Cardiac muscle cell (in vitro differentiated cells and primary cell): ENCODE measurements at places on chromosomes 7 and 10. TPM values are rescaled to one million over a fixed set of nuclear protein-coding genes. Genes with fewer than 3 reads are reported as not detected.

DNA sequence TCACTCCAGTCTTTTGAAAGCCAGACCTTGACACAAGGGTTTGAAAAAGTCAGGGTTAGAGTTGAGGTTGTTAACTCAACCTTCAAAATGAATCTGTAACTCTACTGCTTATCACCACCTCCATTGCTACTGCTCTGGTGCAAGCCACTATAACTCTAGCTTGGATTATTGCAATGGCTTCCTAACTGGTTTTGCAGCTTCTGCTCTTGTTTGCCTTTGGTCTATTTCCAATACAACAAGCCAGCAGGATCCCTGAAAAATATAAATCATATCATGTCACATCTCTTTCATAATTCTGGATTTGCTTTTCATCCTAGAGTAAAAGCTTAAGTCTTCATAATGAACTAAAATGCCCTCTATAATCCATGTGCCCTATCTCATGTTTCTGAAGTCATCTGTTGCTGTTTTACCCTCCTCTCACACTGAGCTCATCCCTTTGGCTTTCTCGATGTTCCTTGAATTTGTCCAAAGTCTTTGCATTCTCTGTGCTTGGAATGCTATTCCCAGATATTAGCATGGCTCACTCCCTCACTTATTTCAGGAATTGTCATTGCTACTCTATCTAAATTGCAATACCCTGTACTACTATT is 10.9 kb downstream of the TAS2R60 start:
- no peak for DNase-seq

- DNase-seq: no peak
These were observed 332.4 kb downstream of the PTEN start for GRCh38 chr10:88195841-88196240.

GRCh38 chr10:79068203-79068561 is 584 bp upstream of the ZMIZ1 start:
- peak; percentile 34 for DNase-seq

FAM25A gene
- not detected in 2 replicates for polyA plus RNA-seq

GRCh38 chr10:96587264-96588059 is 650 bp upstream of the TM9SF3 start:
- DNase-seq: peak; percentile 86

- no peak for DNase-seq
These were observed 168.8 kb upstream of the KLF14 start for GRCh38 chr7:130902755-130903357.

AP1S1 gene
- 10.1 and 13.8 TPM in 2 replicates for polyA plus RNA-seq

CNPY1 gene
- not detected in 2 replicates for polyA plus RNA-seq

- DNase-seq: peak; percentile 17
These were observed 69.0 kb upstream of the SAMD8 start for GRCh38 chr10:75042292-75042974.

- DNase-seq: no peak
These were observed 137.8 kb downstream of the ZMYND11 start for GRCh38 chr10:273088-273487.

GRCh38 chr7:32616625-32617024 is 121.3 kb downstream of the AVL9 start:
- DNase-seq: peak; percentile 80

PALD1 gene
- polyA plus RNA-seq: 5.7 and 14.3 TPM in 2 replicates

DNA sequence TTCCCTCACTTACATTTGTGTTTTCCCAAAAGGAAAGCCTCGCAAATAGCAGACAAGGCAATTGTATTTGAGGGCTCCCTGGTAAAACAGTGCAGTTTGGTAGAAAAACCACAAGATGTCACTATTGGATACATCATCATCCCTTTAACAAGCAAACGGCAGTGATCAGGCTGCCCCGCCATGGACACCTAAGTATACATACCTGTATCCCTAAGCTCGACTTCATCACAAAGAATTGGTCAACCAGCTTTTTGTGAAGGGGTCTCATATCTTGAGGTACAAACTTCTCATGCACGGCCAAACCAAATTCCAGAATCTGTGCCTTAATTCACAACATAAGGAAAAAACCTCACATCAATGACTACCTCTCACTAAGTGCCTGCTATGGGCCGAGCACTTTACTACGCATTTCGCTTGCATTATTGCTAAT is 179.5 kb upstream of the IMMP2L start:
- DNase-seq: peak; percentile 71

- DNase-seq: no peak
These were observed 329.4 kb downstream of the KCNMA1 start for GRCh38 chr10:77308084-77308732.

CPVL gene
- polyA plus RNA-seq: 75.3 and 95.2 TPM in 2 replicates

GRCh38 chr7:84042110-84042539 is 152.5 kb downstream of the SEMA3A start:
- DNase-seq: peak; percentile 47

DNA sequence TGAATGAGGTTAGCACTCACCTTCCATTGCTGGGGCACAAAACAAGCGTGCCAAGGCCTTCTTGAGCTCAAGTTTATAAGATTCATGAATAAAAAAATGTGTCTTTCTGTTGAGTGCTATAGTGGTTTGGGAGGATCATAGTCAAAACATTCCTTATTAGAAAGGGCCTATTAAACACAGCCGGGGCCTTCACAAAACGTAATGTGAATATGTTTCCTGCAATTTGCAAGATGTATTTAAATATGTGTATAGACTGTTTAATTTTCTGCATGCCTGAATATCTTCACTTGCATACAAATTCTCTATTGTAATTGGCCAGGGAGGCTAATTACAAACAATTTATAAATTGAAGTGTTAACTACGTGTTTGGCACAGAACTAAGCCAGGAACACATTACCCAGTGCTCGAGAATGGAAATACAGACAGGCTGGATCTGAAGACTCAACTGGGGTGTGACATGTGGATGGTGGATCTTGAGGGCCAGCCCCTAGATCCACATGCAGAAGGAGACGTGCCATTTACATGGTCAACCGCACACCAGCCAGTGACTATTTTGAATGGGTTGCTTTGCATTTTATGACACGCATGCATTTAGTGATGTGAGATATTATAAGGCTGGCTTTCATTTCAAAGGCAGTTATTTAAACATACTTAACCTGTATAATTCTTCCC is 31.3 kb downstream of the LYZL2 start:
- DNase-seq: no peak

GRCh38 chr7:15228831-15229230 is 326.3 kb upstream of the DGKB start:
- no peak for DNase-seq

STEAP1 gene
- not detected in 2 replicates for polyA plus RNA-seq

DNA sequence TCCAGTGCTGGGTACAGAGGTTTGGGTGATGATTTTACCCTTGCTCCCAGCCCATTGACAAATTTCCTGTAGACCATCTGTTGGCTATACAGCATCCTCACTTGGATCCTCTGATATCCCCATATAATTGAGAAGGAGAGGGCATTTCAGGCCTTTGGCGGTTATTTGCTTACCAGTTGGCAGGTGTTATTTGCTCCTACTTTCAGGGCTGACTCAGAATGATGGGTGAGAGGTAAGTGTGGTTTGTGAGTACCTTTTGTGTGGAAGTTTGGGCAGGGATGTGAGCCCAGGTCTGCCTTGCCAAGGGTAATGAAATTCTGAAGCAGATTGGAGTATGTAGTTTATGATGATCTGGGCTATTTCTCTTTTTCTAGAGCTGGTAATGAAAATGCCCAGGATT is 93.6 kb downstream of the LRMDA start:
- no peak for DNase-seq

TRPV5 gene
- 0.09 TPM in 1 of 2 replicates, not detected in the other for polyA plus RNA-seq

MBL2 gene
- polyA plus RNA-seq: not detected in 2 replicates

- DNase-seq: no peak
These were observed 17.3 kb upstream of the ARL4A start for GRCh38 chr7:12670000-12670729.

DNA sequence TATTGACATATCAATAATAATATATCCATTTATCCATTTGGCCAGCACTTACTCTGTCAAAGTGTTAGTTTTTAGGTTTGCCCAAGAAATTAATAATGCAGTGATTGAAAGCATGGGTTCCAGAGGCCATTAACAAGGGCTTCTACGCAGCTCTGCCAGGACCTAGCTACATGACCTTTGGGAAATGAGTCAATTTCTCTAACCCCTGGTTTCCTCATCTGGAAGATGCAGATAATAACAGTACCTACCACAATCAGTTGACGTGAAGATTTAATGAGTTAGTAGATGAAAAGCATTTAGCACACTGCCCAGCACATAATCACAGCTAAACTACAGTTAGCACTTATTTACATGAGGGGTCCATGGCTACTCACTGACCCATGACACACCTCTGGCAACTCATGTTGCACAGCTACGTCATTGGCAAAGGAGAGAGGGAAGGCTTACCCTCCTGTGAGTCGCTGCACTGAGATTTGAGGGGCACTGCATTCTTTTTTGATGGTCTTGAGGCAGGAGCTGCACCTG is 263.7 kb downstream of the PLXNA4 start:
- no peak for DNase-seq

- DNase-seq: no peak
These were observed 29.1 kb upstream of the NRBF2 start for GRCh38 chr10:63103971-63104409.

MLXIPL gene
- polyA plus RNA-seq: 1.2 and 1.7 TPM in 2 replicates

SEMA3C gene
- 15.5 and 29.6 TPM in 2 replicates for polyA plus RNA-seq

DNA sequence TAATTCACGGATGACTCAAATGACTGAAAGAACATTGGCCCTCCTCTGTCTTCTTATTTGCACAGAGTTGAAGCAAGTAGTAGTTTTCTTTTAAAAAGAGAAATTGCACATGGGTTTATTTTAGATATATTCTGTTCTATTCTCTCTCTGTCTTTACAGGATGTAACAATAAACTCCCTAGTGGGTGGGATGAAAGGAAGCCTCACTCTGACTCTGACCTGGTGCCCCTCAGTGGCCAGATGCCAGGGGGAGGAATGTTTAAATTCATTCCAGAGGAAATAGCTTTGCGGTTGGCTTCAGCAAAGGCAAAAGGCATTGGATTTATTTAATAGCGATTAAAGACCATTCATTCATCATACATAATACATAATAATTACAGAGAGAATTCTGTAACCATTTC is 156.4 kb upstream of the MTPN start:
- no peak for DNase-seq

- DNase-seq: no peak
These were observed 5.5 kb upstream of the LAMB4 start for GRCh38 chr7:108135446-108136190.

DNA sequence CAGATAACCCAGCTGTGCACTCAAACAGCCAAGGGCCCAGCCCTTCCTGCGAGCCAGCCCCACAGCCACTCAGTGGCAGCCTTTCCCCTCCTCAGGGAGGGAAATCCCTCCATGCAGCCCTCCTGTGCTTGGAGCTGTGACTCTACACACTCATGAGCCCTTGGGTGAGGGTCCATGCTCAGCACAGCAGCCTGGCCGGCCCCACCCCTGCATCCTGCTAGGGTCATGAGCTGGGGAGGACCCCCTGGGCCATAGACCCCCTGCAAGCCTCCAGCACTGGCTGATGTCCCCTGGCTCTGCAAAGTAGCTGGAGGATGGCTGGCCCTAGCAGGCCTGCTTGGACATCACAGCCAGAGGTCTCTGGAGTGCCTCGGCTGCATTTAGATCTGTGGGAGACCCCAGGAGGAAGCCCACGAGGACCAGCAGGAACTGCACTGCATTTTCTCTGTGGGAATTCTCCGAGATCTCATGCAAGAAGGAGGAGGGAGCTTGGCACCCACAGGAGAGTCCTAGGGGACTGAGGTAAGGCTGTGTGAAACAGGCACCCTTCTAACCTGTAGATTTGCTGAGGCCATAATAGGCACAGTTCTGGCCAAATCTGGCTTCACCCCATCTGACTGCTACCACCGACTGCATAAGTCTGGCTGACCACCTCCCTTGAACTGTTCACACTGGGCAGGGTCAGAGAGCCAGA is 17.4 kb downstream of the TMEM273 start:
- no peak for DNase-seq

- DNase-seq: no peak
These were observed 287.0 kb downstream of the MDFIC start for GRCh38 chr7:115208710-115209560.

LRRN3 gene
- 84.6 and 86.4 TPM in 2 replicates for polyA plus RNA-seq

DNA sequence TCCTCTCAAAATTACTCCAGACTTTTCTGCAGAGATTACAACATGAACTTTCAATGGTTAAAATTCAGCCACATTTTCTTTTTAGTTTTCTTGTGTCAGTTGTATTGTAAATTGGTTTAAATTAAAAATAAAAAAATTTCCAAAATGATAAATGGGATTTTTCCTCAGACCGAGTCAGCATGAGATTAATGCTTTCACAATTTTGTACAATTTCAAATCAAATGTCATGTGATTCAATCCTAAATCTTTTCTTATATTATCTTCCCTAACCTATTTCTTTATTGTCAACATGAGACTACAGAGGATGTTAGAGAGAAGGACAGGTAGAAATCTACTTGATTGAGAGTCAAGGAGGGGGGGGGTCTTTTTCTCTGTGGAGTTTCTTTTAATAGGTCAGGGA is 33.7 kb downstream of the FZD1 start:
- no peak for DNase-seq

DNA sequence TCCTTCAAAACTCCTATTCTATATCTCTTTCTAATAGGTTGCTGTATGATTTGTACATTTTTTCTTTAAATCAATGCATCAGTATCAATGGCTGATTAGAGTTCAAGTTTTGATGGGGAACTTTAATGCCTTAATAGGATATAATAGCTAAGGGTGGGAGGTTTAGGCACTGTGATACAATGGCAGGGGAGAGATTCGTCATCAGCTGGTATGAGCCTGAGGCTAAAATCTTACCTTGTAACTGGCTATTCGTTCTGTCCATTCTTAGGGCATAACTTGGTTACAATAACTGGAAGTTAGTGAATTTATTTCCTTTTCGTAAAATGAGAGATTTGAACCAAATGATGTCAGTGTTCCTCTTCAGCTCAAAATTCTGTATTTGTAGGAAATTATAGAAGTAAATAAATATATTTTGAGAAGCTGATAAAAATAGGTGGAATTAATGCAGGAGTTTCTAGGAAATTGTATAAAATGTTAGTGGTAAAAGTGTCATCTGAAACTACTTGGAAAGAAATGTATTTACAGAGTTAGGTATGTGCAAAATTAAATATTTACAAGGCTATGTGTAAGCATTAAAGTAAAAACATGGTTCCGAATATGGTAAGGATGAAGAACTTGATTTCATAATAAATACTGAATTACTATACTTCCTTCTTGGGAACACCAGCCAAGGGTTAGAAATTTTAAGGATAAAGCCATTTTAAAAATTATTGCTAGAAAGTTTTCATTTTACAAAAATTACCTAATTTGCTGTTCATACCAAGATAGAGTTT is 27.5 kb upstream of the NAMPT start:
- no peak for DNase-seq

HOXA6 gene
- polyA plus RNA-seq: not detected in 2 replicates

ITPRID1 gene
- not detected in 2 replicates for polyA plus RNA-seq

- no peak for DNase-seq
These were observed 213.9 kb upstream of the LRRN3 start for GRCh38 chr7:110877016-110877415.

- DNase-seq: no peak
These were observed 219.6 kb downstream of the CACNB2 start for GRCh38 chr10:18359812-18360211.

- DNase-seq: no peak
These were observed 744 bp upstream of the EBF3 start for GRCh38 chr10:129964611-129965424.

GRCh38 chr7:2258661-2259365 is 16.8 kb downstream of the NUDT1 start:
- no peak for DNase-seq
